ENCODE measurements at places on chromosomes 11 and 22. TPM values are rescaled to one million over a fixed set of nuclear protein-coding genes. Genes with fewer than 3 reads are reported as not detected.

The NRIP3 gene
- 1.6 TPM for total RNA-seq

The KDM4D gene
- 0.46 TPM for total RNA-seq

The OR6A2 gene
- total RNA-seq, result 0.29 TPM

DNA sequence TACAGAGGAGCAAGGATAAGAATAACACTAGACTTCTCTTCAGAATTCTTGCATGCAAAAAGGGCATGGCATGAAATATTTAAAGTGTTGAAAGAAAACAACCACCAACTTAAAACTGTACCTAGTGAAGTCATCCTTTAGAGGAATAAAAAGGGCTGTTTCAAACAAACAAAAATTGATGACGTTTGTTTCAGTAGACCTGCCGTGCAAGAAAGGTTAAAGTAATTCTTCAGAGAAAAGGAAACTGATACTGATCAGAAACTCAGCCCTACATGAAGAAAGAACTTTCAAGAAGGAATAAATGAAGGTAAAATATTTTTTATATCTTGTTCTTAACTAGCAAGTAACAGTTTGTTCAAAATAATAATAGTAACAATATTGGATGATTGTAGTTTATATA is 27.5 kb downstream of the MRGPRX2 start:
- no peak for DNase-seq

- no peak for DNase-seq
These were observed 42.3 kb upstream of the ETS1 start for GRCh38 chr11:128629516-128630106.

DNA sequence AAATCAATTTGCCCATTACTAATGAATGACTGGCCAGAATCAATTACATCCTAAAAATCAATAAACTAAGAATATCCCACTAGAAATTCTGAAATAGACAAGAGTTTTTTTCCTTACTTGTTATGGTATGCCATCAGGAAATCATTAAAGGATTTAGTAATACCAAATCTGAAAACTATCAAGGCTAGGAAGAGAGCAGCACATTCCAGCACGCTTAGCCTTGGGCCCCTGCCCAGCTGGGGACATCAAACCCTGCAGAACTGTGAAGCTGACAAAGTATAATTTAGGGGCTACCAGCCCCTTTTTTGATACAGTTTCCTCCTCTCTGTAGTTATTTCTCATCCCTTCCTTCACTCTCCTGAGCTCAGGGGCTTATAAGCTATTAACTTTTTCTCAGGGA is 247.8 kb upstream of the ZC3H12C start:
- no peak for DNase-seq

GRCh38 chr11:35518766-35519165 is 6.7 kb downstream of the PAMR1 start:
- no peak for DNase-seq

- DNase-seq, result no peak
These were observed 1.5 kb downstream of the MIF start for GRCh38 chr22:23895599-23896144.

- DNase-seq, result no peak
These were observed 104.7 kb downstream of the PLEKHA7 start for GRCh38 chr11:16909359-16910035.

DNA sequence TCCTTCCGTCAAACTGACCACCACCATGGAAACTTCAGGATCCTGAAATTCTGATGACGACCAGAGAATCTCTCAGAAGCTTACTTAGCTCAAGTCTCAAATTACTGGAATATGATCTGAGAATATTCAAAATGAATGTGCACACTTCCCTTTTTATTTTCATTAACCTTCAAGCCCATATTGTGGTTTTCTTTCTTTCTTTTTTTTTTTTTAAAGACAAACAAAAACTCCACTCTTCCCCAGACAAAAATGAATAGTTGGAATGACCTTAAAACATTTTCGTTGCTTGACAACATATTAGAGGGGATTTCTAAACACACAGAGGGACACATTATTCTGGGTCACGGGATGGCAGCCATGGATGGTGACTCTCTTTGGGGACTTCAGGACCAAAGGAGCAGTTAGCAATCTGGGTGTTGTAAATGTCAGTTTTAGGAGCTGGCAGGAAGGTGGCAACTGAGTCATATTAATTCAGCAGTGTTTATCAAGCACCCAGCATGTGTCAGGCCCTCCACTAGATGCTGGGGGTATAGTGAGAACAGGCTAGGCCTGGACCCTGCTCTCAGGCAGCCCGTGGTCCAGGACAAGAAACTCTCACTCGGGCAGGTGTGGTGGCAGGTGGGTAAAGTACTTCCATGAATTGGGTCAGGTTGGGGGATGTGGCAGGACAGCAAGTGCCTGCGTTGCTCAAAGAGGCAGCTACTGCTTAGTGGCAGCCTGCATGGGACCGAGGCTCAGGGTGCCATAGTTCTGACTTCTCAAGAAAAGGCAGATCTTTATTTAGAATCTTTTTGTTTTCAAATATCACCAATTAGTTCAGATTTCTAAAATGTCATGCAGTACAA is 126.1 kb downstream of the HIPK3 start:
- no peak for DNase-seq

DNA sequence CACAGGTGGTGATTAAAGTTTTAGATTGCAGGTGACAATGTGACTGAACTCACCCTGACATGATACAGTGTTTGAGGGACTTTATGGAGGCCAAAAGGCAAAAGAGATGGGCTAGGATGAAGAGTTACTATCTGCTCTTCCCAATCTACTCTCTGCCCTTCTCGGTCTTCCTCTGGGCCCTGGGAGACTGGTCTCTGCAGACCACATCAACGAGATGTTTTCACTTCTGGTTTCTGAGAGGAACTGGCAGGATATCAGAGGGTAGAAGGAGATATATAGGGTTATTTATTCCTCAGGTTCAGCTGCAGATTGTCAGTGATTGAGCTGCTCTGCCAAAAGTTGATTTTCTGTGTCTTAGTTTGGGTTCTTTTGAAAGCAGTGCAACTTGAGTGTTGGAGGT is 32.4 kb upstream of the CD44 start:
- DNase-seq, result no peak

GRCh38 chr22:23112472-23113012 is 29.2 kb downstream of the RSPH14 start:
- DNase-seq, result no peak

DNA sequence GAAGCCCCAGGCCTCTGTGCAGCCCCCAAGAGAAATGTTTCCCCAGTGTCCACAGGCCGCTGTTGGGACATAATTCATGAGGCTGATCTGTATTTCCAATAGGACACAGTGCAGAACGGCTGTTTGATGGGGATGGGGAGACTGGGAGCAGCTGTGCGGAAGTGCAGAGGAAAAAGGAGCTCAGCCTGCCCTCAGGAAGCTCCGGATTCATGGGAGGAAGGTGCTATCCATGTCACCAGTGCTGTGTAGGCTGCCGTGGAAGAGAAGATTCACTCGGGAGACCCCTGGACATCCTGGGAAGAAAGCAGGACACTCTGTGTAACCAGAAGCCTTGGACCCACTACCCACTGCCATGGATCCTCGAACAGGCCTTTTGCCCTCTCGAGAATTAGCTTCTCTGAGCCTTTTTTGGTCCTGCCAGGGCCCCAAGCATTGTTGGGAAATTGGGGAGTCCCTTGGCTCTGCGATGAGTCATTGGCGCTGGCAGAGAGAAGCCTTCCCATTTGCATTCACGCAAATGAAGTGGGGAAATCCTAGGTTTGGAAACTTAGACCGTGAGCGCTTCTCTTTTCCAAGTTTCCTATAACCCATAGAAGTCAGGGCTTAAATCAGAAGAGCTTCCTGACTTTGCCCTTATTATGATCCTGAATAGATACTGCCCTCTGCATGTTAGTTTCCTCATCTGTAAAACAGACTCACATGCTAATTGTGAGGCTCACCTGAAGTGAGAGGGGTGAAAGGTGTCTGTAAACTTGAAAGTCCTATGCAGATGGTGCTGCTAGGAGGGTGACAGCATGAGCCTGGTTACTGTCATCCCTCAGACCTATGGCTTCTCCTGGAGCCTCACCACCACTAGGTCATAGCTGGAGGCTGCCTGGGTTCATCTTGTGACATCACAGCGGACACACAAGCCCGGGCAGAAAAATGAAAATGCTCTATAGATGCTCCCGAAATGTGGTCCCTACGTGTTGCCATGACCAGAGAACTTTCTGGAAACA is 229.2 kb upstream of the B3GAT1 start:
- DNase-seq, result no peak

GRCh38 chr22:22213231-22213630 is 31.4 kb upstream of the VPREB1 start:
- no peak for DNase-seq

GRCh38 chr22:40024201-40025061 is 29.7 kb downstream of the FAM83F start:
- DNase-seq, result peak; percentile 82

- peak; percentile 89 for DNase-seq
These were observed 14.0 kb downstream of the RAC2 start for GRCh38 chr22:37229805-37230672.
